Activated T-cell treated with anti-CD3 and anti-CD28 coated beads, Interleukin-2, amount 50 U/mL, for 1 hour (primary cell): ENCODE measurements at places on chromosomes 5 and 9.

DNA sequence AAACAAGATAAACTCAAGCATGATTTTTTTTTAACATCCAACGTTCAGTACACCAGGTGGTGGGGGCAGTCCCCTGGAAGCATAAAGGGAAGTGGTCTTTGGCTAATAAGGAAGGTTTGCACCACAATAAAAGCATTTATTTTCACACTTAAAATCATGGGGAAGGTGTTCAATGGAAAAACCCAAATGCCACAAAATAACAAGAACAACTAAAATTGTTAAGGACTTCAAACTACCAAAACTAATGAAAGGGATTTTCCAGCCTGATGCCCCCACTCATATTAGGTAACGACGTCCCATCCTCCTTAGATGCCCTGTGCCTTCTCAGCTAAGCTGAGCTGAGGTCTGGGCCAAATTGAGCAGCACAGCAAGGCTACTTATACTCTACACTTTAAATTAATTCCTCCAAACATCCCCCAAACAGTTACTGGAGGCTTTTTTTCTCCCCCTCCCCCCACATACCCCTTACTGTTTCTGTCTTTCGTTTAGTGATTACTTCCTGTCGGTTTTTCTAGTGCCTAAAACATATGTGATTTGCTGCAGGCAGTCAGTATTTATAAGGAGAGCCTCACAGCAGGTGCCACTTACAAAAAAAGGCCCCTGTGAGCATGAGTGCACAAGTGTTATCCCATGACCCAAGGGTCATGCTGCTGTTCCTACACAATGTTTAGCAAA, 259.7 kb upstream of the ZNF608 start:
- DNase-seq: no peak

DNA sequence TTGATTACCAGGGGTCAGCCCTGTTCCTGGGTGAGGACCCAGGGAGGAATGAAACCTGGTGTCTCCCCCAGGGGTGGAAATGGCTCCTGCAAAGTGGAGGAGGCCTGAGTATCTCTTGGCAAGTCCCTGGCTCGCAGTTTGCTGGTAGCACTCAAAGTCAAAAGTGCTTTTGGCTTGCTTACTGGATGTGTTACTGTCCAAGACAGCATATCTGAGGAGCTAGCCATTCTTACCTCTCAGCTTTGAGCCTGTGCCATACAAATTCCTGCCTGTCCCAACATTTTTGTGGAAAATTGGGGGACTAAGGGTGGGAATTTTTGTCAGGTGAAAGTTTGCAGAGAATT, 9.9 kb downstream of the ZNF618 start:
- no peak for DNase-seq

- no peak for DNase-seq
Observed at GRCh38 chr5:87169300-87169991, 98.2 kb upstream of the RASA1 start.

- no peak for DNase-seq
Observed at GRCh38 chr5:127696683-127697082, 6.5 kb upstream of the CCDC192 start.

- no peak for DNase-seq
Observed at GRCh38 chr5:35438786-35439185, 178.9 kb upstream of the SPEF2 start.

- DNase-seq: no peak
Observed at GRCh38 chr5:26295541-26295940, 742.8 kb downstream of the CDH9 start.
